GM13976 (cell line): ENCODE measurements at places on chromosomes 6 and 20.
A peak's percentile ranks its signal among the peaks of the same experiment; 100 is the strongest.

- DNase-seq: no peak
Observed at GRCh38 chr6:46850792-46851191, 57.6 kb downstream of the MEP1A start.

GRCh38 chr6:40286721-40287120, 300.4 kb downstream of the LRFN2 start:
- DNase-seq: no peak

DNA sequence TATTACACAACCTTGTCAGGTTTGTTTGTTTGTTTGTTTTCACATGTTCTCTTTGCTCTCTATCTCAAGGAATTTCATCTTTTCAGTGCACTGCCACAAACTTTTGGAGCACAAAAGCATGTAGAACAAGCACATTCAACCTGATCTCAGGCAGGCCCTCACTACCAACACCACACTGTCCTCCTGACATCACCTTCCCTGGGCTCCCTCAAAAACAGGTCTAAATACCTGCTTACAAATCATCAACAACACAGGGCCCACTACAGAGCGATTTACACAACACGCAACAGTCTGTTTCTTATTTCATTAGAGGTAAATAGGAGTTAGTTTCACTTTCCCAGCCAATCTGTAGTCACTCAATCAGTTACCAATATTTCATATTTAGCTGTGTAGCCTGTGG, 241.4 kb downstream of the EPHA7 start:
- no peak for DNase-seq

- no peak for DNase-seq
Observed at GRCh38 chr20:54084727-54085388, 14.5 kb upstream of the BCAS1 start.

DNA sequence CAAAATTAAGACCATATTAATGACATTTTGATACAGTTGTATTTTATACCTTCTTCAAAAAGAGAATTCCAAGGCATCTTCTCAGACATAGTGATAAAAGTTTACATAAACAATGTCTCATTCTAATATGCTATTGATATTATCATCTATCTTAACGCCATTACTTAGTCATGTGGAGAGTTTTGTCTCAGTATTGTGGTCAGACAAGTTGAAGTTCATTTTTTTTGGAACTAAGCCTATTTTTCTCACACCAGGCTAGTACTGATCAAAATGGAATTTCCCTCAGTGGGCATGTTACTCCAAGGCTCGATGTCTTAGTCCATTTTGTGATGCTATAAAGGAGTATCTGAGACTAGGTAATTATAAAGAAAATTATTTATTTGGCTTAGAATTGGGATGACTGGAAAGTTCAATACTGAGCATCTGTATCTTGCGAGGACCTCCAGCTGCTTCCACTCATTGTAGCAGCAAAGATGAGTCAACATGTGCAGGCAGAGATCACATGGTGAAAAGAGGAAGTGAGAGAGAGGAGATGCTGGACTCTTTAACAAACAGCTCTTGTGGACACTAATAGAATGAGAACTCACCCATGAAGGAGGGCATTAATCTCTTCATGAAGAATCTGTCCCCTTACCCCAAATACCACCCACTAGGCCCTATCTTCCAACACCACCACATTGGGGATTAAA, 825.5 kb upstream of the MANEA start:
- DNase-seq: peak; percentile 28

GRCh38 chr6:55841341-55841740, 34.0 kb downstream of the BMP5 start:
- DNase-seq: no peak

GRCh38 chr20:34553366-34553867, 5.1 kb upstream of the MAP1LC3A start:
- DNase-seq: no peak

DNA sequence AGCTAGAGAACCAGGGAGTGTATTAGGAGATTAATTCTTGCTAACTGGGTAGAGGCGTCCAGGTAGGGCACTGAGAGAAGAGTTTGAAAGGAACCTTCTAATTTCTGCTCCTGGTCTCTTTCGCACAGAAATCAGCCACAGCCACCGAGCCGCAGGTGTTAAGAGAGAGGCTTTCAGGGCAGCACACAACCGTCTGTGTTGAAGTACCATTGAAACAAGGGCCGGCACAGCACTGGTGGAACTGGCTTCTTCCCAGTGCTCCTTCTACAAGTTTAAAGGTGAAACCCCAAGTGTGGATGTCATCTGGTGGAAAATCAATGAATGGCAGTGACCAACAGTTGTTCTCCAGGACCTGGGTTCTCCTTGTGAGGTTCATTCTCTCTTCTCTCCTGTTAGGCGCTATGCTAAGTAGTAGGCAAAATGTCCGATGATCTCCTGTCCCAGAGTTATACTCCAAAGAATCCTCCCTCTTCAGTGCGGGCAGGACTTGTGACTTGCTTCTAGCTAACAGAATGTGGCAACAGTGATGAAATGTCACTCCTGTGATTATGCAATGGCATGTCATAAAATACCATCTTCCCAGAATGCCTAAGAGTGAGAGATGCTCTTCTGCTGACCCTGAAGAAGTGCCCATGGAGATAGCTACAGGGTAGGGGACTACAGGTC, 15.0 kb upstream of the RIN2 start:
- no peak for DNase-seq

DNA sequence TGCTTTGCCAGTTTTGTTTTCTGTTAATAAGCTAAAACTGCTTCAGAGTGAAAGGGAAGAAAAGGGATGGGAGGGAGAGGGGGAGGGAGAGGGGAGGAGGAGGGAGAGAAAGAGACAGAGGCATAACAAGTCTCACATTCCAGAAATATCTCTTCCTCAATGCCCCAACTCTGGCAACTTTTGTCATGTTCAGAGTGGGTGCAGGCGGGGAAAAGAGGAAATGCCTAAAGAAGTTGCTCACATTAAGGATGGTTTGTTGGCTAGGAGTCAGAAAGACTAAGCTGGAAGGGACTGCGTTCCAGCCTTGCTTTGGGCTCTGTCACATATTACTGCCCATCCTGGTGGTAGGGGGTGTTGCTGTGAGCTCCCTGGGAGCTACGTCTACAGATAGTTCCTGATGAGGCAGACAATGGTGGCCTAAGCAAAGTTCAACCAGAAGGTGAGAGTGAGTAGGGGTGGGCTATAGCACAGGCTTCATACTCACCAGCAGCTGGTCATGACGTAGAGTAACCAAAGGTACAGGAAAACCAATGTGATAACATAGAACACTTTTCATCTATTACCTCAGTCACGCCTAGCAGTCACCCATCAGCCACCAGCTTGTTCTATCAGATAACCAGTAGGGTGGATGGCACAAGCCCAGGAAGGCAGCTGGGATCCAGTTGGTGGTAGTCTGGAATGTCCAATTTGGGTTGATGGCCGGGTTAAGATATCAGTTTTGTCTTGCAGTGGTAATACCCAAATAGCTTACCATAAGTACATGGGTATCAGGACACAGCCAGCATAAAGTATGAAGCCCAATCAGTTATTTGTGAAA, 2.1 kb downstream of the TSPYL4 start:
- no peak for DNase-seq
